ENCODE measurements at places on chromosomes 16 and 17.

GRCh38 chr17:76063875-76064546 lies 8.3 kb downstream of the SRP68 start:
- no peak for DNase-seq

- no peak for DNase-seq
These were observed 351.3 kb downstream of the SOX9 start for GRCh38 chr17:72472106-72472505.

GRCh38 chr16:24516900-24517669 lies 22.3 kb upstream of the RBBP6 start:
- peak; percentile 56 for DNase-seq

DNA sequence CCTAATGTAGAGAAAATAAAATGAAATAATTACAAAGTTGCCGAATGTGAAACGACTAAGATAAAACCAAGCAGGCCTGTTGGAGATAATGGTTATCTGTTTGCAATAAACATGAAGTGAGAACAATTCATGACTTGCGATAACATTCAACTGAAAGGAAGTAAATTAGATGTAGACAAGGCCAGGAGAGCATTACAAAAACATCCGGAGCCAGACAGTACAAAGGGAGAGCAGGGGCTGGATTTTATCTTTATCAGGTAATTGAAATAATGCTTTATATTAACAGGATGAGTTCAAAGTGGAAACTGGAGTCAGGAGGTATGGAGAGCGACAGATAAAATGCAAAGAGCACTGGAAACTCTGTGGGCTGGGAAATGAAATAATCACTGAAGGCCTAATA lies 265.6 kb upstream of the GOT2 start:
- DNase-seq = no peak

GRCh38 chr17:82216301-82217119 lies 3.9 kb upstream of the CCDC57 start:
- DNase-seq = peak; percentile 85

- peak; percentile 86 for DNase-seq
These were observed 8.2 kb downstream of the PLCD3 start for GRCh38 chr17:45123930-45124796.

DNA sequence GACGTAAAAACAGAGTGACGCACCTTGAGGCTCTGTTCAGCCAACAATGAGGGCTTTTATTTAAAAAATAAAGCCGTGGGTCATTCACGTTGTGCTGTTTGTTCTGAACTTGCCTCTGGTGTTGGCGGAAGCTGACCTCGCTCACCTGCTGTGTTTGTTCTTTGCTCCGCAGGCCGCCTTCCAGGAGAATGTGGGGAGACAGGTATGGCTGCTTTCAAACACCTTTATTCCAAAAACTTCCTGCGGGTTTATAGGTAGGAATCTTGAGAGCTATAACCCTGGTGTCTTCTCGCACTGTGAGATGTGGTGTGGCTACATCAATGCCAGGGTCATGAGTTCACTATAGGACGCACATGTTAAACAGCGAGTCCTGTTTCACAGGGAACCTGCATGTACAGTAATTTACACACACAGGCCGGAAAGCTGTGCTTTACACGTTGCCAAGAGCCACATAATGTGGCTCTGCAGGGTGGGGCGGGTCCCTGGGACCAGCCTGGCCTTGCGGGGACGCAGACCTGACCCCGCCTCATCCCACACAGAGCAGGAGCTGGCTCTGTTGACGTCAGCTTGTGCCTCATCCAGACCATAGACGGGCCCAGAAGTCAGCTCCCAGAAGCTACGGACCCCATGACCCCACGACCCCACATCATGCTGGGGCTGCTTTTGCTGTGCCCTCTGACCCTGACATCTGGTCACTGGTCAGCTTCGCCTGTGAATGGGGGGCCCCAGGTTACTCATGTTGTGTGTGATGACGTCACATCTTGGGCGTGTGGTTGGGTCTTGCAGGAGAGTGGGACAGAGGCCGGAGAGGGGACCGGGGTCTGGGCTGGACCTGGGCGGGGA lies 49.9 kb upstream of the ZNF750 start:
- no peak for DNase-seq

DNA sequence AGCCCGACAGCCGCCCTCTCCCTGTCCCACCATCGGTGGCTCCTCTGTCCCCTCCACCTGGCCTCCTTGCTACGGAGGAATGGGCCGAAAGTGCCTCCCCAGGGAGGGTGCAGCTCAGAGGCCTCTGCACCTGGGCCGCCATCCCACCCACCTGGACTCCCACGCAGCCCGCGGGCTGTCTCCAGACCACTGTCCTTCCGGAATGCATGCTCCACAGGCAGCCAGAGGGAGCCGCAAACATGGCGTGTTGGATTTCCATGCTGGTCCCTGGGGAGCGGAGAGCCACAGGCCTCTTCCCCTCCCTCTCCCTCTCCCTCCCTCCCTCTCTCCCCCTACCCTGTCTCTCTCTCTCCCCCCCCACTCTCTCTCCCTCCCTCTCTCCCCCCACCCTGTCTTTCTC lies 3.0 kb downstream of the SSTR5 start:
- DNase-seq = no peak

DNA sequence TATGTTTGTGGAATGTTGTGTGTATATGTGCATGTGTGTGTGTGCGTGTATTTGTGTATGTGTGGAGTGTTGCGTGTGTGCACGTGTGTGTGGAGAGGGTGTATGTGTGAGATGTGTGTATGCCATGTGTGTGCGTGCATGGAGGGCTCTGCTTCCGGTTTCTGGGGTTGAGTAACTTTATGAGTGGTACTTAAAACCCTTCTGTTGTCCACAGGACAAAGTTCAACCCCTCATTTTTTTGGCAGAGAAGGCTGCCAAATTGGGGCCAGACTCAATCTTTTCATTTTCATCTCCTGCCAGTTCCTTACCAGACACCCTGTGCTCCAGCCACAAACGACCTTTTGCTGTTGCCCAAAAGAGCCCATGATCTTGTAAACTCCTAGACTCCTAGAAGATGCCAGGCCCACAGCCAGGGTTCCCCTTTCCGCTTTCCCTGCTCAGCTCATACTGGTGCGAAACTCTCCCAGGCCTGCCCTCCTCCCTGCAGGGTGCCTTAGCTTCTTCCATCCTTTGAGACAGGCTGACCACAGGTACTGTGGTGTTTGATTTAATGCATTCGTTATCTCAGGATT lies 100.2 kb downstream of the CMIP start:
- no peak for DNase-seq

GRCh38 chr16:27109666-27110523 lies 43.2 kb downstream of the C16orf82 start:
- peak; percentile 19 for DNase-seq

DNA sequence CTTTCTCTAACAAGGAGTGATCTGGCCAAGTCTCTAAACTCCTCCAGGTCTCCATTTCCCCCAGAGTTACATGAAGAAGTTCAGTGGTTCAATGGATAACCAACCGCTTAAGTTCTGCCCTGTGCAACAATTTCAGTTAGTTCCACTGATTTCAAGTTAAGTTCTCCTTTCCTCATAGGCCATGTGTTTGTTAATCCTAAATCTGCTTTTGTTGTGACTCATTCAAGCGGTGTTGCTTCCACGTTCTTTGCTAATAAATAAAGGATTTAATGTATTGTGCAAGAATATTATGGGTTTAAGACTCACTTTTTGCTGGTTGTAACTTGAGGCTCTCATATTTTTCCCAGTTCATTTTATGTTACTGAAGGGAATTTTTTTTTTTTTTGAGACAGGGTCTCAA lies 36.3 kb downstream of the GNA13 start:
- peak; percentile 26 for DNase-seq

GRCh38 chr17:40303009-40303657 lies 5.8 kb upstream of the RARA start:
- peak; percentile 44 for DNase-seq

DNA sequence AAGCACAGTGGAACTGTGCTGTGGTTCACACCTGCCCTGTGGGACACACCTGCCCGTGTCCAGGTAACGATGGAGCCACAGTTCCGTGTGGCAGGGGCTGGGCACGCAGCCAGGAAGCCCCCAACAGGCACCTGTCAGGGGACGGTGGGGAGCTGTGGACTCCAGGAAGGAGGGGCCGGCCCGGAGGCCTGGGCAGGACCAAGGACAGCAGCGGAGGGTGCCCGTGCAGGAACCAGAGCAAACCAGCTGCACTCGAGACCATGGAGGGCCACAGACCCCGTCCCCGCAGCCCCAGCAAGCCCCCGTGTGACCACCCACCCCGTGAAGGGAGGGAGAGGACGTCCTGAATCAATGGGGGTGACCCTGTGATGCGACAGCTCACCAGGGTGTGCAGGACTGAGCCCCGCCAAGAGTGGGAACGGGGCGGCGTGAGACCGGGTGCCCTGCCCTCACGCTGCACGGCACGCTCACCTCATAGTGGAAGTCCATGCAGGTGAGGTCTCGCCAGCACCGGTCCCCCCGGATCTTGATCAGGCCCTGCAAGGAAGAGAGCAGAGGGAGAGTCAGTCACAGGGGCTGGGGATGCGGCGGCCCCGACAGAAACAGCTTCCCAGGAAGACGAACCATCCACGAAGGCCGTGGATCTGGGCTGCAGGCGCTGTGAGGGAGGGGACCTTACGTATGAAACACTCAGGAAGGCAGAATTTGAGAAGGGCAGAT lies 78.1 kb downstream of the LMF1 start:
- DNase-seq = no peak

DNA sequence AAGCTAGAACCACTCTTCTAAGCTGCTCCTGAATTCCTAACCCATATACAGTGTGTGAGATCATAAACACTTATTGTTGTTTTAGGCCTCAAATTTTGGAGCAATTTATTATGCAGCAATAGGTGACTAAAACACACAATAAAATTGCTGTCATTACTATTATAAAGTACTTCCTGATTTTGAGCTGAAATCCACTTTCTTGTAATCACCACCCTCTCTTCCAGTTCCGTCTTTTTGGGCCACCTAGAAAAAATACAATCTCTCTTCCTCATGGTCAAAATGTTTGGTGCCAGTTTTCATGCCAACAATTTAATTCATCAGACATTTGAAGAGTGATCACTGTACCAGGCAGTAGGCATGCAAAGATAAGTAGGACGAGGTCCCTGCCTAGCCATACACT lies 43.3 kb upstream of the NF1 start:
- DNase-seq = no peak

- no peak for DNase-seq
These were observed 51.3 kb downstream of the TNFRSF13B start for GRCh38 chr17:16920628-16921020.

DNA sequence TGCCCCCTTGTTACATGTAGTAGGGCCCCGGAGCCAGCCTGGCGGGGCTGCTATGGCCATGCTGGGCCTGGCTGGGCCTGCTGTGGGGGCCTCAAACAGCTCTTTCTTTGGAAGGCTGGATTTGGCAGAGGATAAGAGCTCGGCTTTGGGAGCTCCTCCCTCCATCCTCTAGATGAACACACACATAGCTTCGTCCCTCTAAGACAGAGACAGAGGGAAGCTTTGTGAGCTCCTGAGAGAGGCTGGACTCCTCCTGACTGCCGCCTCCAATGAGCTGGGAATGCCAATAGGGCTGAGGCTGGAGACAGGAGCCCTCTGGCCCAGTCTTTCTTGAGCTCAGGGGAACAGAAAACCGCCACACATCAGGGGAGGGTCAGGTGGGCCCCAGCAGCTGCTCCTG lies 37.3 kb upstream of the CDC42EP4 start:
- no peak for DNase-seq

DNA sequence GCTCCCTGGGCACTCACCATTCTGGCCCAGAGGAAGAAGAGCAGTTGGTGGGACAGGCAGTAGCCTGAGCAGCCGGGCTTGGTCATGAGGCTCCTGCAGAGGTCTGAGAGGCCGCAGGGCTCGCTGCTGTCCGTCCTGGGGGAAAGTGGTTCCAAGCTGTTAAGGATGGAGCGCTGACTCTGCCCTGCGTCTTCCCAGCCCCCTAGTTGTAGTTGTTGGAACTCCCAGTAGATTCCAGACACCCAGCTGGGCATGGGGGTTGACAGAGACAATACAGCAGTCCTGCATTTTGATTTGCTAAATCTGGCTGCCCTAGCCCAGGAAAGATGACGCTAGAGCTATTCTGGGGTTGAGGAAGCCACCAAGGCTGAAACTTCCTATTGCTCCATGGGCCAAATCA lies 7.3 kb downstream of the C16orf89 start:
- no peak for DNase-seq

GRCh38 chr16:54268340-54268739 lies 18.2 kb downstream of the IRX3 start:
- DNase-seq = no peak

DNA sequence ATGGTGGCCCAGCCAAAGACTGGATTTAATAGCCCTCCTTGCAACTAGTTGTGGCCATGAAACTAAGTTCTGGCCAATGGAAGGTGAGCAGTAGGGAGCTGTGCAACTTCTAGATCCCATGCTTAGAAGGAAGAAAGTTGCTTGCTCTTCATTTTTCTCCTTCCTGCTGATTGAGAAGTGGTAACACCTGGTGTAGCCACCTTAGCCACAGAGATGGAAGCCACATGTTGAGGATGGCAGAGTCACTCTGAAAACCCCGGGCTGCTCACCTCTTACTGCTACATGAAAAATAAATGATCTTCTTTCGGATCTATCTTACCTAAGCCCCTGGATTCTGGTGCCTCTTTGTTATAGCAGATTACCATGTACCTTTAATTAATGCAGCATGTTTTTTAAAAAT lies 10.3 kb upstream of the ATP5MC1 start:
- no peak for DNase-seq

DNA sequence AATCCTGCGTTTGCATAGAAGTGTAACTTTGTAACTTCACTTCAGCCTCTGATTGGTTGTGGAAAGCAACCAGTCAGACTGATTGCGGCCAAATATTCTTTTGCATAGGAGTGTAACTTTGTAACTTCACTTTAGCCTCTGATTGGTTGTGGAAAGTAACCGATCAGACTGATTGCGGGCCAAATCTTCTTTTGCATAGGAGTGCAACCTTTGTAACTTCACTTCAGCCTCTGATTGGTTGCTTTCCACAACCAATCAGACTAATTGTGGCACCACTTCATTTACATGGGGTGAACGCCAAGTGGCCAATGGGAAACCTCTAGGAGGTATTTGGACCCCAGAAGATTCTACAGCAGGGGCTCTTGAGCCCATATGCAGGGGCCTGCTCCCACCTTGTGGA lies 1.8 kb upstream of the TMEM98 start:
- no peak for DNase-seq

DNA sequence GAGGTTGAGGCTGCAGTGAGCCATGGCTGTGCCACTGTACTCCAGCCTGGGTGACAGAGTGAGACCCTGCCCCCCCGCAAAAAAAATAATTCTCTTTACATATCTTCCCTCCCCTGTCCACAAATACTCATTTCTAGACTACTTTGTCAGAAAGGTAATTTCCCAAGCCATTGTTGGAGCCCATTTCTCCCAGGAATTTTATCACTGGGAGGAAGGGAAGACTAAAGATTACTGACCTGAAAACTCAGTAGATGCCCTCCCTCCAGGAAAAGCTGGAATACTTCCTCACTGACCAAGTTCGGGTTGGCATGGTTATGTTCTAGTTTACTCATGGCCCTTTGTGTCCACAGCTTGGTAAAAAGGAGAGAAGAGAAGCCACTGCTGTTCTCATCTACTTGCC lies 4.1 kb downstream of the CALCOCO2 start:
- no peak for DNase-seq

- DNase-seq = no peak
These were observed 22.7 kb upstream of the MRPS23 start for GRCh38 chr17:57872536-57872935.
